ENCODE measurements at places on chromosomes 11 and 22. TPM values are rescaled to one million over a fixed set of nuclear protein-coding genes. Genes with fewer than 3 reads are reported as not detected.

DNA sequence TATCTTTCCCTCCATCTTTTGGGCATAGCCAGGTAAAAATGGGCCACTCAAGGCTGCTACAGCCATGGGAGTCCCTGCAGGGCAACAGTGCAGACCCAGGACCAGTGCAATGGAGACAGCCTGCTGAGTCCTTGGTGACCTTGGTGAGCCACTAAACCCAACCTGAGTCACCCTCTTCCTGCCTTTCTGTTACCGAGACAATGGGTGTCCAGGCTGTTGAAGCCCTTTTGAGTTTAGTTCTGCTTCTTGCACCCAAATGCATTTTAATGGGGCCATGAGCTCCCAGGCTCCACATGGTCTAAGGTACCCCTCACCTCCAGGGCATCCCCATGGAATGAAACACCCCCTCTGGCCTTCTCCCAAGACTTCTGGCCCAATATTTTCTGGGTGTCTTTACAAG, 874 bp upstream of the PLAAT4 start:
- no peak for DNase-seq

DNA sequence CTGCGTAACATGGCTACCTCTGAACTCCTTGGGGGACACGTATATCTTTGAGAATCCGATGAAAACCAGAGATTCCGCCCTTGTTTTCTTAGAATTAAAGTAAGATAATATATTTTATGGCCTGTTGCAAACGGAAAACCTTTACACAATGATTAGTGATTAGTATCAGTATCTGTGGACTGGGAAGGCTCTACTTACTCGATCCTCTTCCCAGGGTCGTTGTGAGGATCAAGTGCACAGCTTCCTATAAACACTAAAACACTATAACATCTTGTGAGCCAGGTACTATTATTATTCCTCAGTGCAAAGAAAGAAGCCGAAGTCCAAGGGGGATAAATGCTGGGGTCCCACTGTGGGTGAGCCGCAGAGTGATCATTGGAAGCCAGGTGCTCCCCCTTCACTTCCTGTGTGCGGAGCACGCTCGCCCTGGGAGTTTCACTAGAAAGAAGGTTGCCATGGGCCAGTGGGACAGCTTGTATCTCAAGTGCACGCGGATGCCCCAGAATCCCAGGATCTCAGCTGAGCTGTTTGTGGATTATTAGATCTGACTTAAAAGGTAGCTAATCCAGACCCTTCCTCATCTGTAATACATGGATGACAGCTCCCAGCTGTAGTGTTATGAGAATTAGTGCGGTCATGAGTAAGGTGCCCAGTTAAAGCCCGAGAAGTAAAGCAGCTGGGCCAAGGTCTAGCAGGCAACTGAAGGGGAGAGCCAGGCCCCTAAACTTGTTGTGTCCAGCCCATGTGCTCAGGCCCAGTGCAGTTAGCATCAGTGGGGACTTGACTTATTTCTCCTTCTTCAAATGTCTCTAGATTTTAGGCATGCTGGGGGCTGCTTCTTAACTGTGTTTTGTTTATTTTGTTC, 839 bp downstream of the CBY1 start:
- peak; percentile 18 for DNase-seq

GRCh38 chr11:45149483-45150056, 3.1 kb downstream of the PRDM11 start:
- DNase-seq, result no peak

- DNase-seq, result no peak
Observed at GRCh38 chr11:94731880-94732601, 36.1 kb upstream of the AMOTL1 start.

OR51I1 gene
- polyA plus RNA-seq, result not detected

OR52A1 gene
- polyA plus RNA-seq, result 0.05 TPM

DNA sequence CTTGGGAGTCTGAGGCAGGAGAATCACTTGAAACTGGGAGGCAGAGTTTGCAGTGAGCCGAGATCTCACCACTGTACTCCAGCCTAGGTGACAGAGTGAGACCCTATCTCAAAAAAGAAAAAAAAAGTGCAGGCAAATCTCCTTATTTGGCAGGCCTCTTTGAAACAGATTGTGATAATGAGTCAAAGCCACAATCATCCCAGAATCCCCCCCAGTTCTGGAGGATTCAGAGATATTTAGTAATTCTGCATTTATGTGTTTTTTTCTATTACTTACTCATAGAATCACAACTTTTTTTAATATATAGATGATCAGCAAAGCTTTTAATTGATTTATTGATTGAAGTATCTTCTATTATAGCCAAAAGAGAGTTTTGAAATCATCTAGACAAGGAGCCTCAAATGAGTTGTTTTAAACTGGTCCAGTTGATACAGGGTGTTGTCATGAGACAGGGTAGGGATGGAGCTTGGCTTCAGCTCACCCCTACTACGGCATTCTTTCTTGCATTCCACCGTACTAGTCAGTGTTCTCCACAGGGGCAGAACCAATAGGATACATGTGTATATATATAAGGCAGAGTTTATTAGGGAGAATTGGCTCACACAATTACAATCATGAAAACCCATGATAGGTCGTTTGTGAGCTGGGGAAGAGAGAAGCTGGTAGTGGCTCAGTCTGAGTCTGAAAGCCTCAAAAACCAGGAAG, 39.3 kb upstream of the SORL1 start:
- no peak for DNase-seq

- DNase-seq, result no peak
Observed at GRCh38 chr11:59931688-59932087, 6.5 kb upstream of the OOSP1 start.

OR51B5 gene
- 0.17 TPM for polyA plus RNA-seq

DNA sequence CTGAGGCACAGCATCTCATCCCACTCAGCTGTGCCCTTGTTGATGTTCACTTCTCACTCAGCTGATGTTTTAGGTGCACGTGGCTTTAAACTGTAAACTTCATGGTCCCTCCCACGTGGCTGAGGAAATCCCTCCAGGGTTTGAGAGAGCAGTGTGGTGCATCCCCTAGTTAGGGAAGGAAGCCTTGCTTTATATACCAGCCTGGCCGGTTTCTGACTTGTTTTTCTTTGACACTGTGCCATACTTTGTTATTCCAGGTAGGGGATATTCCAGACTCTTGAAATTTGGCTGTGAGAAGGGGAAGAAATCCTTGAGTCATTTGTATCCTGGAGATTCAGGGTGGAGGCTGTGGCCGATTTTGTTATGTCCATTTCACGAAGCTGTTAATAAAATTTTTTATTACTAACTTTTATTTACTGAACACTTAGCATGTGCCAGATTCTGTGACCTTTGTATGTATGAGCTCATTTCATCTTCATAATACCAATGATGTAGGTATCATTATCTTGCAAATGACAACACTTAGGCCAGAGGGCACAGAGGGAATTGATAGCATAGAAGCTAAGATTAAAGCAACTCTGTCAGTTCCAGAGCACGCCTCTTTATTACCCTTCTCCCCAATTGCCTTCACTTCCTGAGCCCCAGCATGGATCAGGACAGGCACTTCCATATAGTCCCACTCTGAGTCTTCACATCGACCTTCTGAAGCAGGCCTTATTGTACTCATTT, 116.6 kb downstream of the NAV2 start:
- DNase-seq, result no peak

DNA sequence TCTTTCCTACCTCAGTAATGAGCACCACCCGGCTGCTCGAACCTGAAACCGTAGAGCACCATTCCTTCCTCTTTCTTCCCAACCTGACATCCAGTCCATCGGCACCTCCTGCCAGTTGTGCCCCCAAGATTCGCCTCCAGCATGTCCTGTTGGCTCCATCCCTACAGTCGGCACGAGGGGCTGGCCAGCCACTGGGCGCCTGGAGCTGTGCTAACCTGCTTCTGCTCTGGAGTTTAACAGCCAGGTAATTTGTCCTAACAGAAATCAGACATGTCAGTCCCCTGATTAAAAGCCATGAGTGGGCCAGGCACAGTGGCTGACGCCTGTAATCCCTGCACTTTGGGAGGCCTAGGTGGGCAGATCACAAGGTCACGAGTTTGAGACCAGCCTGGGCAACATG, 16.8 kb downstream of the FDX1 start:
- DNase-seq, result no peak

PRR5L gene
- polyA plus RNA-seq, result 26.7 TPM

DNA sequence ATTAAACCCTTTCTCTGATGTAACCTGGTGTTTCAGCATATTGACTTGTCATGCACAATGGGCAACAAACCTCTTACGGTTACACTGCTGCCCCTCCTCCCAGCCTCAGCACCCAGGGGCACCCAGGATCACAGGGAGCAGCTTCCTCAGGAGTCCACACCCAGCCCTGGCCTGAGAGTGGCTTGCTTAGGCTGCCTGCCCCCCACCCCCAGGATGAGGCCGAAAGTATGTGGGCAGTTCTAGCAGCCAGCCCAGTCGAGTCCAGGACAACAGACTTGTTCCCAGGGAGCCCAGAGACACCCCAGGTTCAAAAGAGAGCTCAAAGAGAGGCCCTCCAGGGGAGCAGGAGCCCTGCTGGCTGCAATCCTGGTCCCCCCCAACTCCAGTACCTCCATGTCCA, 108.1 kb upstream of the THY1 start:
- no peak for DNase-seq

- no peak for DNase-seq
Observed at GRCh38 chr11:133269267-133269666, 263.0 kb downstream of the OPCML start.

DNA sequence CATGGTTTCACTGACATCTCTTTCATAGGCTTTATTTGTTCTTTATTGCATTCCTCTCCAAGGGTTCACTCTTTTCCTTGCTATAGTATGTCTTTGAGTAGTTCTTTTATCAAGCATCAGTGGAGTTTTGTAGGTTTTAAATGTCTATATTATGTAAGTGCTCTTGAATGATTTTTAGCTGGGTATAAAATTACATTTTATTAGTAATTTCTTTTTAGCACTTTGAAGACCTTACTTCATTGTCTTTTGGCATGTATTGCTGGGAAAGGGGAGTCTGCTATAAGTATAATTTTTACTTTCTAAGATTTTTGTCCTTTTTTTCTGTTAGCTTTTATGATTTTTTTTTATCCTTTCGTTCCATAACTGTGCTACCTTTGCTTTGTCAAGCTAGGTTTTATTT, 25.5 kb upstream of the CAT start:
- no peak for DNase-seq

DNA sequence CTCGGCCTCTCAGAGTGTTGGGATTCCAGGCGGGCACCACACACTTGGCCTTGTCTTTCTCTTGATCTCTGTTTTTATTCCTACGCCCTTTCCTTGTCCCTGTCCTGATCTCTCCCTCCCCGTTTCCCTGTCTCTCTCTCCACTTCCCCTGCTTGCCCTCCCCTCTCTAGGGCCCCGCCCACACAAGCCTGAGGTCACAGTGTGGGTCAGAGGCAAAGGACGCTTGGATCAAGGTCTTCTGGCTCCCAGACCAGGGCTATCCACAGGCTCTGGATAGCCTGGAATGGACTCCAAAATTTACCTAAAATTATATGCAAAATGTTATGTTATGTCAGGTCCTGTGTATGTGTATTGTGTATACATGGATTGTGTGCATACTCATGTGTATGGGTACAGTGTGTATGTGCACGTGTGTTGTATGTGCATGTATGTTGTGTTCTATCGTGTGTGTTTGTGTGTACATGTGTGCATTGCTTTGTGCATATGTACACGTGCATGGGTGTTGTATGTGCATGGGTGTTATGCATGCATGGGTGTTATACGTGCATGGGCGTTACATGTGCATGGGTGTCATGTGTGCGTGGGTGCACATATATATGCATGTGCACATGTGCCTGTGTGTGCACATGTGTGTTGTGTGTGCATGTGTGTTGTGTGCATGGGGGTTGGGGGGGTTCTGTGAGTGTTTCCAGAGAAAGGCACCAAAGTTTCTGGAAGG, 38.3 kb downstream of the TP53I11 start:
- no peak for DNase-seq

DNA sequence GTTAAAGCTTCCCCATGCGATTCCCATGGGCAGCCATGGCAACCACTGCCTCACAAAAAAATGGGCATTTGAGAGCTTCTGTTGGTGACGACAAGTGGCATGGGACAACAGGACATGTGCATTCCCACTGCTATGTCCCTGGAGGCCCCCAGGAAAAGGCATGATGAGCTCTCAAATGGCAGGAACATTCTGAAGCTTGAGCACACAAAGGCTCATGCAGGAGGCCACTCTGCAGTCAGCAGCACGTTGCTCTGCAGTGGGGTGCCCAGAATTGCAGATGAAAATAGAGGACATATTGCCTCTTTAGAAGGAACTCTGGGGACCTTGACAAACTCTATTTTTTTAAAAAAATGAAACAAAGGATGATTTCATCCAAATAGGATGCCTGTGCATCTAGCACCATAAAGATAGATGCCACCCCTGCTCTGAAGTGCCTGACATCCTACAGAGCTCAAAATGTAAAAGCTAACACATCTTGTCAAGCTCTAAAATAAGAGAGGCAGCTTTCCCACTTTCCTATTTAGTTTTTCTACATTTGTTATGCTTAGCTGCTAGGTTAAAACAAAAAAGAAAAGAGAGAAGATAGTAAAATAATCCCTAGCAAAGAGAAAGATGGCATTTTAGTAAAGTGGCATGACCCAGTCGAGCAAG, 277.6 kb upstream of the ZC3H12C start:
- no peak for DNase-seq

- DNase-seq, result peak; percentile 50
Observed at GRCh38 chr11:2378527-2379210, 1.6 kb downstream of the CD81 start.

GRCh38 chr11:44351006-44351660, 41.2 kb upstream of the ALX4 start:
- DNase-seq, result no peak

TPBGL gene
- 0.21 TPM for polyA plus RNA-seq

- DNase-seq, result no peak
Observed at GRCh38 chr11:86644291-86644690, 28.1 kb downstream of the ME3 start.

NRIP3 gene
- 1.2 TPM for polyA plus RNA-seq

DNA sequence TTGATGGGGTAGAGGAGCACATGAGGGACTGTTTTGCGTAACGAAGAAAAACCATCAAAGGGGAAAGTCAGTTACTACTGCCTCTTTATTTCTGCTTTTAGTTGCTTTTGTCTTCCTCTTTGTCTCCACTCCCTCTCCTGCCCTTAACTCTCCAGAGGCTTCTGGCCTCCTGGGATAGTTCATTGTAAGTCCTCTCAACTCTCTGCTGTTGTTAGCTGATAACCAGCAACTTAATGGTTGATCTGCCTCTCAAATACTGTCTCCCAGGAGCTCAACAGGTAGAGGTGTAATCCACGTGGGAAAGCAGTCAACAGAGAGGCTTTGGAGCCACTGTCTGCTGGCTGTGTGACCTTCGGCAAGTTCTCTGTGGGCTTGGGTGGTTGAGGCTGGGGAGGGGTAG, 47.3 kb downstream of the CCDC81 start:
- no peak for DNase-seq

C11orf86 gene
- polyA plus RNA-seq, result not detected

All from left renal pelvis (tissue), 4 donors.